IPS DF 19.7 (cell line): ENCODE measurements at places on chromosomes 6 and 20.

DNA sequence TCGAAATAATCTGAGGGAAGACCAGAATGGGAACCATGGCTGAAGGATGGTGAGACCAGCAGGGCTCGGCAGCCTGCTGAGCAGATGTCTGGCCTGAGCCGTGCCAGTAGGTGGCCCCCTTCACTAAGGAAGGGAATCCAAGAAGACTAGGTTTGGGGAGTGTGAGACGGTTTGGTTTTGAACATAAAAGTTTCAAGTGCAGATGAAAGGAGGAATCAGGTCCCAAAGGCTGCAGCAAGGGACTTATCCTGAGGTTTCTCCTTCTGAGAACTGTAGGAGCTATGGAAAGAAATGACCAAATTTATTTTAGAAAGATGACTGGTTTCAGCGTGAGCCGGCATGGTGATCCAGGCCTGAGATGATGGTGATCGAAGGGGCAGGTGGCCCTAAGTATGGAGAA, 4.6 kb upstream of the OSER1 start:
- no peak for DNase-seq

DNA sequence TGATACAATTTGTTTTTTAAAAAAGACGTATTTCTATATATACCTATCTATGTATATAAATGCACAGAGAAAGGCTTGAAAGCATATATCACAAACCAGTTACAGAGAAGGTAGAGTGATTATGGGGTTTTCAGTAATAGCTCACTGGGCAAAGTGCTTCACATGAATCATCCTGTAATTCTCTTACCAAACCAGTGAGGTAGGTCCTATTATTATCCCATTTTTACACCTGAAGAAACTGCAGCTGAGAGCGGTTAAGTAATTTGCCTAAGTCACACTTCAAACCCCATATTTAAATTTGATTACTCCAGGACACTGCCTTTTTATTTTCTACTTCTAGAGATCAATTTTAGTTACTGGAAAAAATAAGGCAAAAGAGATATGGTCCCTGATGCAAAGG, 4.4 kb downstream of the GSS start:
- DNase-seq, result no peak

DNA sequence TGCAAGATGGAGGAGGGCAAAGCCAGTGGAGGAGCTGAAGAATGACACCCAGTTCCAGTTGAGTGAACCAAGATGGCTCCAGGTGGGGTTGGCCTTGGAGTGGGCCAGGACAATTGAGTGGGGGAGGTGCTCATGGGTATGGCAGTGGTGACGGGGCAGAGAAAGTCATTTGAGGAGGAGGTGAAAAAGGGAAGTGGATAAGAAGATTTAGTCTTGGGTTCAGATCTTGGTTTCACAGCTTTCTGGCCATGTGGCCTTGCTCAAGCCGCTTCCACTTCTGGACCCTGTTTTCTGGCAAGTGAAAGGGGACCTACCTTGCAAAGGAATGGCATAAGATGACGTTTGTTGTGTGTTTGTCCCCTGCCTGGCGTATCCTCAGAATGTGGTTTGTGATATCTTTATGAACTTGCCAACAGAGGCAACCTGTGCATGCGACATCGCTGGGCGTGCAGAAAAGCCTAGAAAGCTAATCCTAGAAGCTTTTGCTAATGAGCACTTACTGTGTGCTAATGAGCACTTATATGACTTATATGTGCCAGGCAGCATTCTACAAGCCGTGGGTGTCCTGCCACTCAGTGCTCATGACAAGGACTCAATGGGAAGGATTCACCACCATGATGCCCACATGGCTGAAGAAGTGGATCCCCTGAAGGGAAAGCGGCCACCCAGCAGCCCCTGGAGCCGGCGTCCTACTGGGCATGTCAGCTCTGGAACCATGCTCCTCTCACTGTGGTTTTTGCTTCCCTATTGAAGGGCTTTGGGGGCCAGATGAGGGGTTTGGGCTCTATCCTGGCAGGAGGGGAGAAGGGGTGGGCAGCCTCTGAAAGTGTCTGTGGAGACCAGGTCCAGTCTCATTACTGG, 23.6 kb upstream of the STX16 start:
- no peak for DNase-seq

DNA sequence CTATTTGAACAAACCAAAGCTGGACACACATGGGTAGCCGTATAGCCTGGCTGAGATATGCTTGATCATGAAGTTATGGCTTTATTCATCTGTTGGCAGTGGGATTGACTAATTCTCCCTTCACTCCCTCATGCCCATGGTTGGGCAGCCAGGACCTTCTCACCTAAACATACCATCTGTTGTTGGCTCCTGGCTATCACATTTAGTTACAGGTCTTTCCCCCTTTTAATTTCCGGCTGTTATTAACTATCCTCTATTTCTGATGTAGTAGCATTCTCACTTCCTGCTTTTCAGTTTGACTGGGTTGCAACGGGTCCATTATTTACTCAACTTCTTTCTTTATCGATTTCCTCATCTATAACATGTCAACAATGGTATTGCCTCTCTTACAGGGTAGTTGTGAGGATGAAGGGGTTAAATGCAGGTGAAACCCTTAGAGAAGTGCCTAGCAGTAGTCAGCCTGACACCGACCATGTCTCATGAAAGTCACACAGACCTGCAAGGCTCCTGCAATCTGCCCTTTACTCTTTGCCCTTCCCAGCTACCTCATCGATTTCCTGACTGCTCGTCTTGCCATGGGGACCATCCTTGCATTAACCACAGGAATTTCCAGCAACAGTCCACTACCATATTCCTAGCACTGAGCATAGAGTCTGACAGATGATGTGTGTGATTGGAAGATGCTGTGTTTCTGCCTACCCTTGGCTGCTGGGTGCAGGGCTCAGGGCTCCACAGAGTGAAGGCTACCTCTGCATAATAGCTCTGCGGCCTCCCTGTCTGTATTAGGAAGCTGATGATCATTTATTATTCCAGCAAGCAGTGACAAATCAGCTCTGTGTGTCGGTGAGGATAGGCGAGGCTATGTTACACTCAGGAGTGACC, 42.2 kb downstream of the PPP1R14C start:
- DNase-seq, result no peak

GRCh38 chr6:41975276-41975675, 33.7 kb upstream of the CCND3 start:
- no peak for DNase-seq

DNA sequence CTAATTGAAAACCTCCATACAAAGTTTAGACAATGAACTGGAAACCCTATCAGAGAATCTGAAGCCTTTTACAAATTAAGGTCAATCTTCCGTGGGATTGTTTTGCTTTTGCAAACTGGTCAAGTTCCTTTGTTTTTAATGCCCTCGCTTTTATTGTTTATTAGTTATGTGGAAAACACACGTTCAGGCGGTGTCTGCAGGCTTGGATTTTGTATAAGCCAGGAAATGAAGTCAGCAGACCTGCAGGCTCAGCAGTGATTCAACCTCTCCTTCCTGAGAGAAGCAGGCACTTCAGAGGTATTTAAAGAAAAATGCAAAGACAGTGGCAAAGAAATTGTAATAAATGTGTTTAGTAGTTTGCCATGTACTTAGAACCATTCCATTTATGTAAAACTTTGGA, 103.4 kb upstream of the PDE10A start:
- DNase-seq, result no peak

DNA sequence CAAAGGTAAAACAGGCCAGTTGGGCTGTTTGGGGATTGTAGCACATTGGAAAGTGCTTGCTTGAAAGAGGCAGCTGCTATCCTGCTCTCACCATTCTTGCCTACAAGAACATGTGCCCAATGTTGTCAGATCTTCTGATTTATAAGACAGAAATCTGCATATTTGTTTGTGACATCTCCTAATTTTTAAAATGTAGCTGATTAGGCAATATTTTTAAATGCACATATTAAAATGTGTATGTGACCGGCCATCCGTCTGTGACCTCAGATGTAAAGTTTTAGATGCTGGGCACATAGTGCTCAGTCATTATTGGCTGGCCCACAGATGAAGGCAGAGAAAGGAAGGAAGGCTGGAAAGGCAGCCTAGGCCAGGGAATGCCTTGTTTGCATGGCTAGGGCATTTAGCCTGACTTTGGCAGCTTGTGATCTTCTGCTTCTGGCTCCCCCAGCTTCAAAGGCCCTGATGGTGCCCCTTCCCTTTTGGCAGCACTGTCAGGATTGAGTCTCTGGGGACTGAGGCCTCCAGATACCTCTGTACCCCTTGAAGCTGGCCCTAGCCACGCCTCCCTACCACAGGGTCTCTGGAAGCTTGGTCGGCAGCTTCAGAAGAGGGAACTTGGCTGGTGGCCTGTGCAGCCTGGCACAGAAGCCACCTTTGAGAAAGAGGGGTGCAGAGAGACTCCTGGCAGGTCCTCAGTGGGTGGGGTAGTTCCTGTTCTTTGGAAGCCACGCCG, 6.4 kb downstream of the SNPH start:
- DNase-seq, result no peak

DNA sequence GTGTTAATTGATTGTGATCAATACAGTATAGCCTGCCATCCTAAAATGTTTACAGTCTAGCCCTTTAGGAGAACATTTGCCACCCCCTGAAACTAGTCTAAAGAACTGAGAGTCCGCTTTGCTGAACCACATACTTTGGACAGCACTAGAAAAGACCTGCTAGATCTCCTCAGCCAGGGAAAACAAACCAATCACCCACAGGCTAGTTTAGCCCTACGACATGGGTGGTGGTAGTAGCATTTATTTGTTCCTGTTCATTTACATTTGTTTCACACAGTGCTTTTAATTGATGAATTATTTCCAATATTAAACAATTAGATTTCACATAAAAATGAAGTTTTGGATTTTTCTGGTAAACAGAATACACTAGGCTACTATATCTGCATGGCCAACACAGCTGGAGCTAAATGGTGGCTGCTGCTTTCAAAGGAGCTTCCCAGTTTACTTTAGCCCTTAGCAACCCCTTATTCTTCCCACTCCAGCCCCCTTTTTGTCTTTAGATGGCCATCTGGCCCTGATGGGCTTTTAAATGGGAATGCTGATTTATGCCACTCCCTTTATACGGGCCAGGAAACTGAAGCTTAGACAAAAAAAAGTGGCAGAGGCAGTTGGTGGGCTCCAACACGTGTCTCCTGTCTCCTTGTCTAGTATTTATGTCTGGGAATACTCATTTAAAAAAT, 72.4 kb downstream of the ADGRG6 start:
- no peak for DNase-seq

DNA sequence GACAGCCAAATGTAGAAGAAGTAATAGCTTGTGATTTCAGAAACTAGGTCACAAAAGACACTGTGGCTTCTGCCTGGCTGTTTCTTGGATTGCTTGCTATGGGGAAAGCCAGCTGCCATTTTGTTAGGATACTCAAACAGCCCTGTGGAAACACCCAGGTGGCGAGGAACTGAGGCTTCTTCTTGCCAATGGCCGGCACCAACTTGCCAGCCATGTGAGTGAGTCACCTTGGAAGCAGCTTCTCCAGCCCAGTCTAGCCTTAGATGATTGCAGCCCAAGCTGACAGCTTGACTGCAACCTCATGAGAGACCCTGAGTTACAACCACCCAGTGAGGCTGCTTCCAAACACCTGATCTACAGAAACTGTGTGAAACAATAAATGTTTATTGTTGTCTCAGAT, 11.9 kb upstream of the KIAA1755 start:
- DNase-seq, result no peak

DNA sequence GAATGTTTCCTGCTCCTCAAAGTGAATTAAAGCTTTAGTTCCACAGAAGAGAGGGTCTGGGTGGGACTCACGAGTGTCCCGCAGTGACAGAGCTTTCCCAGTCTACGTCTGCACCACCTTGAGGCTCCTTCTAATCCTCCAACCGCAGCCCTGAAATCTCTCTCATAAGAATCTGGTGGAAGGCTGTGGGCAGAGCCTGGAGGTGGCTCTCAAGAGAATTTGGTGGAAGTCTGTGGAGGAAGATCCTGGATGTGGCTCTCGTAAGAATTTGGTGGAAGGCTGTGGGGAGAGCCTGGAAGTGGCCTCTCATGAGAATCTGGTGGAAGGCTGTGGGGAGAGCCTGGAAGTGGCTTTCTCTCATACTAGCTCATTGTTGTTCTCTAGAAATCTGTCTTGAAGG, 13.8 kb upstream of the DUSP22 start:
- DNase-seq, result no peak

DNA sequence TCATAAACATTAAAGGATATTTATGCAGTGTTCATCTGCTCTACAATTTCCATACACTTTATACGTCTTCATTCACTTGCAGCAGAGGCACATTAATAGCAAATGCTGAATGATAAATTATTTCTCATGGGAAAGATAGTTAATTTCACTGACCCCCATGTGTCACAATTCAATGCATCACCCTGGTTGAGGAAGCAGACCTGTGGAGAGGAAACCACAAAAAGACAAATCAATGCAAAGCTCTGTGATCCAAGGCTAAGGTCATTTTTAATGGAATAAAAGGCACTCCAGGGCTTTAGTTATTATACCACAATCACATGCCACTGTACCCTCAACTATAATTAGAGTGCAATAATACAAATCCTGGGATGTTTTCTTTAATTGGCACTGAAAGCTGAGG, 40.3 kb upstream of the TENT5A start:
- DNase-seq, result no peak

DNA sequence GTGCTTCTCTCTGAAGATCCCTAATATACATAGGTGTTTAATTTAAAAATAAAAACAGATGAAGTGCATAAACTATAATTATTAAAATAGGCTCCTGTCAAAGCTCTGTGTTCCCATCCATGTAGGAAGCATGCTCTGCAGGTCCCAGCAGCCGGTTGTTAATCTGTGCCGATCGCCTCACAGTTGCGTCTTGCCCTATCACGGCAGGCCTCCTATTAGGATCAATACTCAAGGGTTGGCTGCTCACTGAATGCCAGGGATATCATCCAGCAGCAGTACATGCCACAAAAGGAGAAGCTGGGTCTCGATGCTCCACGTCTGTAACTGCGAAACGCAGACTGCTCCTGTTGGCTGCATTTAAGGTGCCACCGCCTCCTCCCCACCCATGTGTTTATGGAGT, 369.8 kb downstream of the CDH4 start:
- DNase-seq, result no peak

DNA sequence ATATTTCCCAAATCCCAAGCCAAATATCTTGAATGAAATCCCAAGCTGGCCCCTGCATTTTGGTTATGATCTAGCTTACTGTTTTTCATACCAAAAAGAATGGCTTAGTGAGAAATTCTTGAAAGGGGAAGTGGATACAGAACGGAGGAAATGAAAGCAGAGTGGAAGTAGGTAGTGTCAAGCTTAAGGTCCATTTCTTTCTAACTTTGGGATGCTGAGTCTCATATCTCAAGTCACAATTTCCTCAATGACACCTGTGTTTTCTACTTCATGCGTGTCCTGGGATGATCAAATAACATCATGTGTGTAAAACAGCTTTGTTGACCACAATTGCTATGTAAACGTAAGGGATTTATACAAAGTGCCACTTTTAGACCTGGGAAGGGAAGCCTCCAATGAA, 238.8 kb upstream of the SLC35B3 start:
- no peak for DNase-seq

DNA sequence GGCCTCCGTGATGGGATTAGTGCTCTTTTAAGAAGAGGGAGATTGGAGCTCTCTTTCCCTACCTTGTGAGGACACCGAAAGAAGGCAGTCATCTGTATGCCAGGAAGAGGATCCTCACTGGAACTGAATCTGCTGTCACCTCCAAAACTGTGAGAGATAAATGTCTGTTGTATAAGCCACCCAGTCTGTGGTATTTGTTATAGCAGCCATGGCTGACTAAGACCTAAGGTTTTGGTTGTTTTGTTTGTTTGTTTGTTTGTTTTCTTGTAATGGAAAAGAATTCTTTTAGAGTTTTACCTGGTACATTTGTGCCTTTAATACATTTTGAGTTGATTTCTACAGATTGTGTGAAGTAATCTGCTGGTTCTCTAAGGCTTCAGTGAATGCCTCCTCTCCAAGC, 7.6 kb downstream of the RPP21 start:
- no peak for DNase-seq
